ENCODE measurements at places on chromosomes 7 and 10.
A peak's percentile ranks its signal among the peaks of the same experiment; 100 is the strongest.

DNA sequence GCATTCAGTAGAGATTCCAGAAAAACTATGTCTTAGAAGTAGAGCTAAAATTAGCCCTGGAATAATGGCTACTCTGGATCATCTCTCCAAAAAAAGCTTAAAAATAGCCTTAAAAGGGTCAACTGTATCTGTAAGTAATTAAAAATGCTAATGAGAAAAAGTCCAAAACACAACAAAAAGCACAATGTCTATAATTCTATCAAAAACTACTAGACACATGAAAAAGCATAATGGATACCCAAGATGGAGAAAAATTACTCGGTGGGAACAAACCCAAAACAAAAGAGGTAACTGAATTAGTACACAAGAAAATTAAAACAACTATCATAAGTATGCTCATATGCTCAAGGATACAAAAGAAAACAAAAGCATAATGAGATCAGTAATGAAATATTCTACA lies 15.4 kb downstream of the ORC5 start:
- no peak for DNase-seq

DNA sequence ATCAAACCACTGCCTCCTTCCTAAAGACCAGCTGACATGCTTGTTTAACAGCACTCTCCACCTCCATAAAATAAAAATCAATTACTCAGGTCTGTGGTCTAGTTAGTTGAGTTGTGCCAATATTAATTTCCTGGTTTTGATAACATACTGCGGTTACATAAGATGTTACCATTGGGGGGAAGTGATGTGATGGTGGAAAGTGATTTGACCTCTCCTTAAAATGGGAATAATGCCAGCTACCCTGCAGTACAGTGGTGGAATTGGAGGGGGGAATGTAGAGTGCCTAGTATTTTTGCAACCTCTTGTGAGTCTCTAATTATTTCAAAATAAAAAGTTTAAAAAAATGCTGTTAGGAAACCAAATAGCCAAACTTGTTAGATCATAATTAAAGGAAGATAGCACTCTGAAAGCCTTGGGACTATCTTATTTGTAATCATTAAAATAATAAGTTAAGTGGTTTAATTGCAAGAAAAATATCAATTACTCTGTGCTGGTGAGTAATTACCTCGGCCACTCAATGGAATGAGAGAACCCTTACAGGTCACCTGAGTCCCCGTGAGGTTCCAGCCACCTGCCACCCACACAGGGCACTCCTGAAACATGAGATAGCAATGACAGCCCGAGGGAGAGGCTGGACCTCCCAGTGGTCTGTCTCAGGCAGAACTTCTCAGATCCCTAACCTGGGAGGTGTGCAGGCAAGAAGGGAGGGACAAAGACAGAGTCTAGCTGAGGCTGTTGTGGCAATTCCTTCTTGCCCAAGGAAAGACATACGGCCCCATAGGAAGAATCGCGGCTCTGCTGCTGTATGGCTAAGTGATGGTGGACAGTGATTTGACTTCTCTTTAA lies 94.1 kb downstream of the SH3PXD2A start:
- DNase-seq: no peak

DNA sequence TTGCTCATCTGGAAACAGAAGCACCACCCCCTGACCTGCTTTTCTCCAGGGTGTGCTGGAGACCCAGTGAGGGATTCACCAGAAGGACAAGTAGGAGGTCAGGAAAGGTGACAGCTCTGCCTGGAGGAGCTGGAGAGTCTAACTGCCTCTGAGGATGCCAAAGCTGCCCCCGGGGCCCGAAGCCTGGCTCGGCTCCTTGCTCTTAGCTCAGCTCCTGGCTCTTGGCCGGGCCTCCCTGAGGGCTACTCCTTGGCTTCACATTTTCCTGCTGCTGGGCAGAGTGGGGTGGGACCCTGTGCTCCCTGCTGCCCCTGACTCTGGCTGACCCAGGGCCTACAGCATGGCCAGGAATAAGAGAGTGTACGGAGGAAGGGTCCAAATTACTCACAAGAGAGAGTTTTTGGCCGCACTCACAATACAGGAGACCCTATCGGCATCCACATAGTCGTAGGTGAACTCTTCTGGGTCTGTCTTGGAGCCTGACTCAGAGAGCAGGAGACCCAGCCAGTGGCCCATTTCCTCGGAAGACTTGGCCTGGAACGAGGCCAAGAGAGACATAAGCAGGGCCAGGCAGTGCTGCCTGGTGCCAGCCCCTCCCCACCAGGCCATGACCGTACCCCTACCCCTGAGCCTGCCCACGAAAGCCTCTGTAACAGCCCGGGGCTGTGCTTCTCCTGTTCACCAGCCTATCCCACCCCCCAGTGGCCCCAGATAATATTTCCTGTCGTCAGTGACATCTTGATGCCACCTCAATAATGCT lies 63.1 kb downstream of the VWA2 start:
- no peak for DNase-seq

DNA sequence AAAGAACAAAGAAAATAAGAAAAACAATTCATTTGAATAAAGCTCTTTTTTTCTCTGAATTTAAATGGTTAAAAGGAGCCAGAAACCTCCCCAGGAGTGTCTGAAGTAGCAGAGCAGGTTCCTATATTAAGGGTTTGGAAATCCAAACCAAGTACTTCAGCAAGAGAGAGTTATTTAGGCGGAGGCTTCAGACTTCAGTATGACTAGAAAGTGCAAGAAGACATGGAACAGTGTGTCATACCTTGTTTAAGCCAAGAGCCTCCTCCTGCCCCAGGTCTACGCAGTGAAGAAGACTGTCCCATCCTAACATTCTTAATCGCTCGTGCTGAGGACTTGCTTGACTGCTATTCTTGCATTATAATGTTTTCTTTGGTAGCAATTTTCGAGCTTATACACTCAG lies 51.3 kb downstream of the ODAD2 start:
- DNase-seq: no peak

DNA sequence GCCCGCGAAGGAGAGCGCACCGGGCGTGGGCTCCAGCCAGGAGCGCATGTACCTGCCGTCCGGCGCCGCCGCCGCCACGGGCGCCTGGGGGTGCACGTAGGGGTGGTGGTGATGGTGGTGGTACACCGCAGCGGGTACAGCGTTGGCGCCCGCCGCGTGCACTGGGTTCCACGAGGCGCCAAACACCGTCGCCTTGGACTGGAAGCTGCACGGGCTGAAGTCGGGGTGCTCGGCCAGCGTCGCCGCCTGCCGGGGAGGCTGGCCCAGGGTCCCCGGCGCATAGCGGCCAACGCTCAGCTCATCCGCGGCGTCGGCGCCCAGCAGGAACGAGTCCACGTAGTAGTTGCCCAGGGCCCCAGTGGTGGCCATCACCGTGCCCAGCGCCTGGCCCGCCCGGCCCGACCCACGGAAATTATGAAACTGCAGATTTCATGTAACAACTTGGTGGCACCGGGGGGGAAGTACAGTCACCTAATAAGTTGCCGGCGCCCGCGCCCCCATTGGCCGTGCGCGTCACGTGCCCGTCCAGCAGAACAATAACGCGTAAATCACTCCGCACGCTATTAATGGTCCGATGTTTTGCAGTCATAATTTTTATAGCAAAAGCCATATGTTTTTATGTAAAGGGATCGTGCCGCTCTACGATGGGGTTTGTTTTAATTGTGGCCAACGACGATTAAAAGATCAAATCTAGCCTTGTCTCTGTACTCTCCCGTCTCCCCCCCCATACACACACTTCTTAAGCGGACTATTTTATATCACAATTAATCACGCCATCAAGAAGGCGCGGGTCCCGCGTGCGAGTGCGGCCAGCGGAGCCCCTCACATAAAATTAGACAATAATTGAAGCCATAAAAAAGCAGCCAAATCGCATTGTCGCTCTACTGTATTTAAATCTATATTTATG lies at the start of gene HOXA9:
Gene HOXA9 (minus strand): TSS at position 449 of the 907 bp plus-strand sequence. CDS start 80 bp downstream, at position 369.
- no peak for DNase-seq

DNA sequence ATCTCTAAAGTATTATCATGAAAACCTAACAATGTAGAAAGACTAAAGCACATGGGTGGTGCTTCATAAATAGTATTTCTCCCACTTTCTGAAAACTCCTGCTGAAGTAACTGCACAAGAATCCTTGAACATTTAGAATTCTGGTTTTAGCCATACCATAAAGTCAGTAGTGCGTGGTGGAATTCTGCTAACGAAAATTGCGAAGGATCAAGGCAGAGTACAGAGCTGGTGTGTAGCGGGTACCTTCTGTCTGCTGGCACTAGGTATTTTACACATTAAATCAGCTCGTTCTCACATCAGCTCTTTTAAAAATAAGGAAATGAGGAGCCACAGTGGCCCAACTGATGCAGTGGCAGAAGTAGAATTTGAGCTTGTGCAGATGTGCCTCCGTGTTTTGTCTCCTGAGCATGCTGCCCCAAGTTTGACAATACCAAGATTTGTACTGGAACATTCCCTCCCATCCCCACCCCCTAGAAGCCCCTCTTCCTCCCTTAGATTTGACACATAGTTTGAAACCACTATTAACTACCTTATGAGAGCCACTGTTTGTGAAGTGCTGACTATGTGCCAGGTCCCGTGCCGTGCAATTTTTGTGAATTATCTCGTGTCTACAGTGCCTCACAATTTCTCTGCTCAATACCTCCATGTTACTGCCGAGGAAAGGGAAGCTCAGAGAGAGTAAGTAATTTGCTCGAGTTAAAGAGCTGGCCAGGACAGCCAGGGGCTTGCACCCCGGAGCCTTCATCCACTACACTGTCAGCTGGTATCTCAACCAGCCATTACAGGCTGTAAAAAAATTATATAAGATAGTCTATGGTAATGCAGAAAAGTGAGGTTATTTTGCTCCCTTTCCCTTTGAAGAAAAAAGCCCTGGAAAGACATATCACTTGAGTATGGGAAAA lies 66.9 kb downstream of the EGFR start:
- DNase-seq: no peak

DNA sequence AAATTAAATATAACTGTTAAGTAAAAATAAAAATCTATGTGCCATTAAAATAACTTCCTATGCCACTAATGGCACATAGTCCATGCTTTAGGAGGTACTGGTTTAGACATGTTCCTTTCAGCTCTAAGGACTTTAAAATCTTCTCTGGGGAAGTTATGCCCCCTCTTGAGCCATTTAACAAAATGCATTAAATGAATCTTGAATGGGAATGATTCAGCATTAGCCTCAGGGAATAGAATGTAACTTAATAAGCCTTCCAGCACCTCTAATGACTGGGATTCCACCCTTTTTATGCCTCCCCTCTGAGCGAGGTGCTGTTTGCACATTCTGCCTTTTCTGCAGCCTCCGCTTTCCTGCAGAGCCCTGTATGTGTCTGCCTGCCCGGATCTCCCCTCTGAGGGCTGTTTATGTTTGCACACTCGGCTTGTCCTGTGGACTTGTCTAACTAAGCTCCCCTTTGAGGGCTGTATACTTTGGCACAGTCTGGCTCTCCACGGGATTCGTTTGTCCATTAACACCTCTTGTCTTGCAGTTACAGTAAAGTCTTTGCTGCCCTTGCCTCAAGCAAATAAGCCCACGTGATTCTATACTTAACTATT lies 108.4 kb upstream of the HPS1 start:
- no peak for DNase-seq

DNA sequence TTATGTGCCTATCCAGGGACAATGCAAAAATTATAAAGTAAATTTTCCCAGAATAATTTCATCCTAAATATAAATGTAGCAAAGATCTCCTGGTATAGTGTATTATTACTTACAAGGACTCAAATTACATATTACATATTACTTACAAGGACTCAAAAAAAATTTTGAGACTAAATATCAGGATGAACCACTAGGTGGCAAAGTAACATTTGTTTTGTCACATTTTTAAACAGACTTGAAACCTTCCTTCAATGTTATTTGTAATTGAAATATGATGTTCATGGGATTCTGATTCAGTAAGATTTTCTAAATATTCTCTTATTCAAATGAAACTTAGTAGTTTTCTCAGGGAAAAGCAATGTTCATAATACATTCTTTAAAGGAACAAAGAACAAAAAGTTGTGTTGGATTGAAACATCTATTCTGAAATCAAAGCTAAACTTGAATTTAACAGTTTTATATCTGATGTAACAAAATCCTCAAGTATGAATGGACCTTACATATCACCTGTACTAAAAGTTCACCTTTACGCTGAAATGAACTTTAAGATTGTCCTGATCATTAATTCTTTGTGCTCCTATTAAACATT lies 74.3 kb upstream of the GNAI1 start:
- DNase-seq: no peak

DNA sequence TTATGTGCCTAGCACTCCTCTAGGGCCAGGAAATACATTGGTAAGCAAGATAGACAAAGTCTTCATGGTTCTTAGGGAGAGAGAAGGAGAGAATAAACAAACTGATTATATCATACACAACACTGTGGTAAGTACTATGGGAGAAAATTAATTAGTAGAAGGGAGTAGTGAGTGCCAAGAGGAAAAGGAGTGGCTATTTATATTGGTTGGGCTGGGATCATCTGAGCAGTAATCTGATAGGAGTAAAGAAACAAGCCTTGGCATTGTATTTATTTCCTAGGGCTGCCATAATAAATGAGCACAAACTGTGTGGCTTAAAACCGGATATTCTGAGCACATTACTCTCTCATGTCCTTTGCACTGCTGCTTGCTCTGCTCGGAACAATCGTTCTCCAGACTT lies 158.1 kb upstream of the PHF14 start:
- DNase-seq: no peak

DNA sequence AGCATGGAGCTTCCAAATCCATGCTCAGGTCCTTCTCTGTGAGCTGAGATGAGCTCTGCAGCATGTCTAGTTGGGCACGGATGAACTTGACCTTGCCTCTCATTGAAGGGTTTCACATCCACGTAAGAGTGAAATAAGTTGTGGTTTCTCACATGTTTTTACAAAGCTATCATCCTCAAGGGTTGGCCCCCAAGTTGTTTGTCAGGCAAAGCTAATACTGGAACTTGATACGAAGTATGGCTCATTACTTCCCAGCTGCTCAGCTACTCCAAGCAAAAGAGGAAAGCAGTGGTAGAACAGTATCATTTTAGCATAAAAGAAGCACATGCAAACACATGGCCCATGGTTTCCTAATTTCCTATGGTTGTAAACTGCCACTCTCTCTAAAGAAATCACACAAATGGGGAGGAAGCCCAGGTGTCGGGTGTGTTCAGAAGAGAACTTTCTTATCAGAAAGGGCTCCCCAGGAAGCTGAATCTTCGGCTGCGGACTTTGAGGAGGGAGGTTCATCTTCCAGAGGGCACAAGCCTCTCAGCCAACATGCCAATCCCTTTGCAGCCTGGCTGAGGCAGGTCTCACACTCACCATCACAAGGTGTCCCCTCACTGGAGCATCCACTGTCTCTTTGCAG lies 45.3 kb downstream of the PDLIM1 start:
- DNase-seq: peak; percentile 50

- DNase-seq: no peak
These were observed 4.6 kb downstream of the PAPSS2 start for GRCh38 chr10:87664276-87664701.
